ENCODE measurements at places on chromosomes 7 and 10.

GRCh38 chr7:93148727-93149126 is 542 bp upstream of the SAMD9L start:
- DNase-seq: no peak

DNA sequence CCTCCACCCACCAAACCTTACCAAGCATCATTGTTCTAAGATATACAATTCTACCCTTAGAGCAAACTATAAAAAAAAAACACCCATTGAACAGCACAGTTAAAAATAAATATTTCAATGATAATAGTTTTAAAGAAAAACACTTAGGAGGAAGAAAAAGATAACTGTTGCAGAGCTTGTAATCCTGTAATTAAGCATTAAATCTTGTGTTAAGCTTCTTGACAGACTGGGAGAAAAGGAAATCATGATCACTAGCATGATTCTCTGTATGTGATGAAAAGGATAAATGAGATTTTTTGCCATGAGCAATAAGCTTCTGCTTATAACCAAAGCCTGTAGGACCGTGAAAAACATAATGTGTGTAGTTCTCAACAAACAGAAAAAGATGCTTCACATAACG is 289.8 kb downstream of the CACNA2D1 start:
- DNase-seq: no peak

- DNase-seq: no peak
Observed at GRCh38 chr10:97713339-97713825, at the start of gene MARVELD1. Gene MARVELD1, plus strand, starts transcription at chr10:97713730. Its CDS starts 147 bp downstream, at chr10:97713877.

DNA sequence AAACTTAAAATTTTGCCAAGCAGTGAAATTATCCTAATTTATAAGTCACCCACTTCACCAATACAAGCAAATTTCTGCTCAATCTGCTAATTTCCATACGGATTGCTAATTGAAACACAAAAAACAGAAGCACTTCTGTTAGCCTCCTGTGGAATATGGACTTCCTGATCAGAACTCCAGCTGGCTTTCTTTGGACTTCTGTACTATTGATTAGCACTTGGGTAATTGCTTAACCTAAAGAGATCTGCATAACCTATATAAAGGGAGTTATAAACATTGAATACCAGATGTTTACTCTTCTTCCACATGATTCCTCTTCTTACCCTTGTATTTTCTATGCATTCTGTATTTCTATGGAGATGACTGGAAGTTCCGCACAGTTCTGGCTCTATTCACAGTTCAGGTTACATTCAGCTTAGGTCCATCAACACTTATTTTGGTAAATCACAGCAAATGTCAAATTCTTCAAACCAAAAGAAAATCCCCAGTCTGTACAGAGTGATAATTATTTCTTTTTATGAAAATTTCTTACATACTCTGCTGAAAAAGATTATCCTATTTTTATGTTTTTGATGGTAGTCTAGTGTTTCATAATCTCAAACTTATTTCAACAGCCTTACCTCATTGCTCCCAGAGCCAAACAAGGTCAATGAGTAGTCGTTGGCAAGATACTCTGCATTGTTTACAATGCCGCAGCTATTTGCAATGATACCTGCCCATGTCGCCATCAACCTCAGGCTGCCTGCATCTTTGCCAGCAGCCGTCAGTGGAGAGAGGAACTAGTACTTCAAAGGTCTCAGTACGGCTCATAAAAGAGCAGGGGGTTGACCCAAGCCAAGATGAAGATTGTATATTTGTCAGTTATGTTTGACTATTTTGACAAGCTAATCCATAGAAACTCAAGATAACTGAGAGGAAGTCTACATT is 225.6 kb downstream of the AHR start:
- DNase-seq: no peak

DNA sequence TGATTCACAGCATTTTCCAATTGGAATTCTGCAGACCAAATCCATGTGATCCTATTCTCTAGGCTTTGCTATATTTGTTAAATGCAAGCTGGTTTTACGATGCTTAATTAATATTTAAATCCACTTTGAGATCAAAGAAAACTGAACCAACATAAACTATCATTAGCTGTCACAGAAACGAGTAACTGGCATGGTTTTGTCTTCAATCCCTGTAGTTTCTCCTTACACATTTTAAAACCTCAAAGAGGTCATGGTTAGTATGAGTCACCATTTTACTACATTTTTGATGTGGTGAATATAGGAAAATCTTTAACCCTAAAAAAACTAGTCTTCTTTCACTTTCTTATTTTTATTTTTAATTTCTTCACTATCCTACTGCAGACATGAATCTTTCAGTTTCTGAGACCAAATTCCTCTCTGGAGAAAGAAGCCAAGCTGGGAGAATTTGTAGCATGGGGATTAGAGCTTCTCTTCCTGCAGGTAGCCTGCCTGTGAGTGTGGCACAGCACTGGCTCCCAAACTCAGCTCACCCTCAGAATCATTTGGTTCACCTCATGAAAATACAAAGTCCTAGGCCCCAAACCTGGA is 8.7 kb upstream of the LIPM start:
- no peak for DNase-seq

DNA sequence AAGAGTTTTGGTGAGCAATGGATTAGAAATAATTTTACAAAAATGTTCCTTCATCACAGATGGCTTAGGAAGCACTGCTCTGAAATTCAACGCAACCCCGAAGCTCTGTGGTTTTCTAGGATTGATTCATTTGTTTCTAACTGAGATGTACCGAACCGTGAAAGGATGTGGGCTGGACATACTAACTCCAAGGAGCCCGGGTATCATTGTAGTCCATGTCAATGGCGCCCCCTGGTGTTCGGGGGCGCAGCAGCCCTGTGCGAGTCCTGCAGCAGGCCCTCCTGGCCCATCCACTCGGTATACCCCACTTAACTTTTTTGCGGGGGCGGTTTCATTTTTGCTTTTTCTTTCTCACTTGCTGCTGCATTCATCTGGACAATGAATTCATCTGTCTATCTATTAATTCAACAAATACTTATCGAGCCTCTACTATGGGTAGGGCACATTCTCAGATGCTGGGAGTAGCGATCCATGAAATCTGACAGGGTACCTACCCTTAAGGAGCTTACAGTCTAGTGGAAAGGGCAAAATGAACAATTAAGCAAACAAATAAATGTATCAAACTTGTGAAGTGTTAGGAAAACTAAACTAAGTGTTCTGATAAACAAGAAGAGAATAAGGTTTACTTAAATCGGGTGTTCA is 25.2 kb upstream of the ITPRID1 start:
- DNase-seq: no peak

DNA sequence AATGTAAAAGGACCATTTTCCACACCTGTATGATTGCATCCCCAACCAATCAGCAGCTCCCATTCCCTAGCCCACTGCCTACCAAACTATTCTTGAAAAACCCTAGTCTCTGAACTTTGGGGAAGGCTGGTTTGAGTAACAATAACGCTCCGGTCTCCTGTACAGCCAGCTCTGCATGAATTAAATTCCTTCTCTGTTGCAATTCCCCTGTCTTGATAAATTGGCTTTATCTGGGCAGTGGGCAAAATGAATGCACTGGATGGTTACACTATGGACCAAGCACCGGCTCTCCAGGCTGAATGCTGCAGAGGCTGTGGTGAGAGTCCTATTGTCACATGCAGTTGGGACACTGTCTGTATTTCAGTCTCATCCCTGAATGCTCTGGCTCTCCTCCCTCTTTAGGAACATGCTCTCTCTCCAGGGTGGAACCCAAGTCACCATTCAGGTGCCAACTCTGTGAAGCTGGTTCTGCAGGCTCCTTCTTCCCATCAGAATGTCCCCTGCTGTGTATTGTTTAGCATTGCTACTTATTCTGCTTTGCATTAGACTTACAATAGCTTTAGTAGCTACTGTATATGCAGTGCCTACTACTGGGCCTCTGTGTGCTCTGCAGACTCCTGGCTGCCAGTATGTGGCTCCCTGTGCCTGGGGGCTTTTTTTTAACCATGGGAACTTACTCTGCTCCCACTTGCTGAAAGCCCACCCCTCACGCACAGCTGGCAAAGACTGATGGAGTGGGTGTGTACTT is 6.9 kb downstream of the CCL24 start:
- DNase-seq: no peak

GRCh38 chr10:2817940-2818636 is 249.3 kb upstream of the PFKP start:
- no peak for DNase-seq

- DNase-seq: no peak
Observed at GRCh38 chr7:130899638-130900401, 165.8 kb upstream of the KLF14 start.

GRCh38 chr7:105876964-105877601 is 684 bp upstream of the ATXN7L1 start:
- DNase-seq: peak; percentile 20

DNA sequence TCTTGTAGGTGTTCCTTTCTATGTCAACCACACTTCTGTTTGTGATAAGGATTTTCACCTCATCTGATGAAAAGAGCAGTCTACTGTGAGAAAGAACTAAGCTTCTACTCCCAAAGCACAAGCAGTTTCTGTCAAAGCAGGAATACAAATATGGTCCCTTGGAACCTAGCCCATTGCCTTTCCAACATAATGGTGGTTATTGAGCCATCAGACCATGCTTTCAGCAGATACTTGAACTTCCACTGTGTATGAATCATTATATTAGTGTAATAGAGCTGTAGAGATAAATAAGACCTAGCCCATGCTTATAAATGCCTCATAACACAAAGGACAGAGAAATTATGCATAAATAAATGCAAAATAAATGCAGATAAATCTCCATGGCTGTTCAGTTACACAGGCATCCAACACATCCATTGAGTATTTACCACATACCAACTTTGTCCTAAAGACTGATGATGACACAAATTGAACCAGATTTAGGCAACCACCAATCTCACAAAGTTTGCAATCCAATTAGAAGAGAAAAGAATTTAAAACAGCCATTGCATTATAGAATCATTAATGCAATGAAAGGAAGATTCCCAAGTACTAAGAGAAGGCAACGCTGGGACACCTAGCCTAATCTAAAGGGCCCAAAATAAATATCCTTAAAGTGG is 729.4 kb upstream of the C7orf33 start:
- DNase-seq: no peak

DNA sequence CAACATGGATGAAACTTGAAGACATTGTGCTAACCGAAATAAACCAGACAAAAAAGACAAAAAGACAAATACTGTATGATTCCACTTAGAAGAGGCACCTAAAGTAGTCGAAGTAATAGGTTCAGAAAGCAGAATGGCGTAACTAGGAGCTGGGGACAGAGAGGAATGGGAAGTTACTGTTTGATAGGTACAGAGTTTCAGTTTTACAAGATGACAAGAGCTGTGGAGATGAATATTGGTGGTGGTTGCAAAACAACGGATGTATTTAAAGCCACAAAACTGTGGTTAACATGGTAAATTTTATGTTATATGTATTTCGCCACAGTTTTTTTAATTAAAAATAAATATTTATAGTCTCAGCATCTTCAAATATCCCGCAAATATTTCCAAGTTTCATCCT is 64.1 kb upstream of the DIP2C start:
- DNase-seq: no peak

DNA sequence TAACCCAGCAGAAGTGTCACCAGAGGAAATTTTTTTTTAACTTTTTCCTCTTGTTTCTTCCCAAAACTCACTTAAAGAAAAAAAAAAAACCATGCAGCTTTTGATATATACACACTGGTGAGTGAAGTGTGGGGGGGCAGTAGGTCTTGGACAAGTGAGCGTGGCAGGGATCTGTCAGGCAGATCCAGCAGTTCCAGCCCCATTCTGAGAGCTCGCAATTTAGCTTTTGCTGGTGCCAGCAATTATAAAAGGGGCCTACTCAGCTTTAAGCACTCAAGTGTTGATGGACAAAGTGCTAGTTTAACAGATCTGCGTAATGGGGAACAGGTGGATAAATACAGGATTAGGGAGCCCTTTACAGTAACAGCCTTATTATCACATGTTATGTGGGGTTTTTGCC is 619.2 kb upstream of the GALNT17 start:
- DNase-seq: no peak

DNA sequence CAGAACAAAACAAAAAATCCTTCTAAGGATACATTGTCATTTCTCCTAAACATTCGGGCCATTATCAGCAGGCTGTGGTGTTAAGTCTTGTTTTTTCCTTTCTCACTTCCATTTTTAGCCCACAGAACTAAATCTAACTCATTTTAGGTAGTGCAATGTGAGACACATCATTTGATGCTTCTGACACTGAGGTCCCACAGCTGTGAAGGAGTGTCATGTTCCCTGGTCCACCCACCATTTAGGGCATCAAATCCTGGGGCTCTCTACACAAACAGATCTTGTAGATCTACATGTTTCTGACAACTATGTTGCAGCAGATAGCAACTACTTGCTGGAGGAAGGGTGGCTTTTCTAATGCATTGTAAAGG is 232.5 kb upstream of the IGFBP3 start:
- DNase-seq: no peak

Measured in activated CD4-positive, alpha-beta T cell treated with anti-CD3 and anti-CD28 coated beads for 4 hours (primary cell).